ENCODE measurements at places on chromosomes 4 and X.

GRCh38 chr4:147078362-147078761 lies 132.7 kb upstream of the TTC29 start:
- DNase-seq = no peak

DNA sequence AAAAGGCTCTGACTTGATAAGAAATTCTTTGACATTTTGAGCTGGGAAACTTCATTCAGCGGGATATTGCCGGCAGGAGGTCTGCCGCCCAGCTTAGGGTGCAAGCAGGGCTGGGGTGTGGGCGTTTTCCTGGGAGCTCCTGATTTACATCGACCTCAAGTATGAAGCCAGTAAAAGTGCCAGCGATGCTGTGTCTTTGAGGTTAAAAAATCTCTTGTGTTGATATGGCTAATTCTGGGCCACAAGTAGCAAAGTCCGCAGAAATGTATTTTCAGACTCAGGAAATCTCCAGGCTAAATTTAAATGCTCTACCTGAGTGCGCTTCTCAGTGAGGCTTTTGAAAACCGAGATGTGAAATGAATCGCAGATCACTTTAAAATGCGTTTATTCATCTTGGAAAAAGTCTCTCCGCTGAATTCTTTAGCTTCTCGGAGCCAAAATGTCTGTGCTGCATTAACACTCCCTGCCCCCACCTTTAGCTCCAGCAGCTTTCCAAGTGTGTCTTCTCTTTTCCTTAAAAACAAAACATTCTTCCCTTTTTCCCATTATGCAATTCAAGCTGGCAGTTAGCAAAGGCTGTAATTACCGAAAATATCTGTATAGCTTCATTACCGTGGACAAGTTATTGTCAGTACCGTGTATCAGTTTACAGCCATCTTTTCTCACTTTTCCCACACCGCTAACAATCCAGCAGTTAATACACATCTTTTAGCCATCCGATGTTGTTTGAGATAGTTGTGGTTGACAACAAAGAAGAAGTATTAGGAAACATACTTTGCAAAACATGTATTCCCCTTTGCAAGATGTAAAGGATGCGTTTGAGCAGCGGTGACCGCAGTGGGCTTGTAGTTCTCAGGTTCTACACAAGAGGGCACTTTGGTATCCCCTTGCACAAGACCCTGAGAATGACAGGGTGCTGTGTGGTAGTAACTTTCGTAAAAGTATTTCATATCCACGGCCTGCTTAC lies 136.0 kb upstream of the STX18 start:
- peak; percentile 56 for DNase-seq

- no peak for DNase-seq
Observed at GRCh38 chrX:115895678-115896329, 274.7 kb upstream of the AGTR2 start.

DNA sequence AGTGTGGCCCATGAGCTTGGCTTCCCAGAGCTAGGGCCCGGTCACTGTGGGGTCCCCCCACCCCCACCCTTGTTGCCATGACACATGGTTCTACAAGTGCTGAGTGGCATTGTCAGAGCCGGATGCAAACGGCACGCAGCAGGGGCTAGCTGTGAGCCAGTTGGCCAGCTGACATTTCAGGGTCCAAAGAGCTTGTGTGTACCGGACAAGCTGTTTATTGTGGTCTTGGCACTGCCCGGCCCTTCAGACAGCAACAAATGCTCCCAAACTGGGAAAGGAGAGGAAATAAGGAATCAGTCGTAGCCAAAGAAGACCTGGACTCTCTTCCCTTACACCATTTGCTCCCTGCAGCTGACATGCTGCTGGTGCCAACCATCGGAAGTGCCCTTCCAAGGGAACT lies 36.8 kb downstream of the TSC22D3 start:
- DNase-seq = no peak

GRCh38 chrX:11890836-11891514 lies 132.9 kb downstream of the MSL3 start:
- DNase-seq = no peak

DNA sequence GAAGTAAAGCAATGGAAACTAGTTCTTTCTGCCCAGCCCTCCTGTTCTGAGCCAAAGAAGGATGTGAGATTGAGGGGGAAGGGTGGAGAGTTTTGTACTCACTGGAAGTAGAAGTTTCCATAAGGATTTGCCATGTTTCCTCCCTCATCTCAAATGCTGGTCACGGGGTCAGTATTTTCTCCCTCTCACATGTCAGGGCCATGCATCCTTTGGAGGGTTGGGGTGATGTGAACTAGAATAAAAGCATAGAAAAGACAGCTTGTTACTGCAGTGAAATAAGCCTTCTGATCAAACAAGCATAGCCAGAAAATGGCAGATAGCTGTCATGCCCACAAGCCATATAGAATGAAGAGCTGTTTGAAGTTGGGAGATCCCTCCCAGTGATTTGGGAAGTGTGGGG lies 79.7 kb downstream of the KIT start:
- DNase-seq = no peak

DNA sequence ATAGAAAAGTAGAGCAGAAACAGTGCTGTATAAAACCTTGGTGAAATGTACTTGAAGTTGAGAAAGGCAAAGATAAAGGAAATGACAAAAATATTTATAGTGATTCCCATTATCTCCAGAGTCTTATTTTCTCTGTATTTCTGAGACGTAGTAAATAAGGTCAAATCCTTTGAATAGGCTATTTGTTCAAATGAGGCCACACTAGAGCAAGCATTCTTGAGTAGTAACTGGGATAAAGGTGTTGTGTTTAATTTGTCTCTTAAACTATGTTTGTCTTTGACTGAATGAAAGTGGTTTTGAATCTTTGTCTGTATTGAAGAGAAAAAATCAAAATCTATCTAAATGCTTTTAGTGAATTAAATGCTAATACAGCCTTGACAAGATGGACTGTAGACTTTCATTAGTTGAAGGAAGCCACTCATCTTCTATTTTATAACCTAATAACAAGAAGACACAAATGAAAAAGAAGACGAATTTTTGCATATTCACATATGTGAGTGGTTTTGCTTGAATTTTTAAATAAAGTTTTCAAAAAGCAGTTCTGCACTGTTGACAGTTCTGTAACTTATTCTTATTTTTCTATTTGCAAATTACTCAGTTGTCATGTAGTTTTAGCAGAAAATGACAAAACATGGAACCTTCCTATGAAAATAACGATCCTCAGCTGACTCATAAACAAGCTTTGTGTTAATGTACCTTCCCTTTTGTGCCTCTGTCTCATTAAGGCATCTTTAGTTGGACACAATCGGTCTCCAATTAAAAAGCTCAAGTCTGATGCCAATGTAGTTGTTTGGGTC lies 94.8 kb upstream of the PCDH18 start:
- no peak for DNase-seq

DNA sequence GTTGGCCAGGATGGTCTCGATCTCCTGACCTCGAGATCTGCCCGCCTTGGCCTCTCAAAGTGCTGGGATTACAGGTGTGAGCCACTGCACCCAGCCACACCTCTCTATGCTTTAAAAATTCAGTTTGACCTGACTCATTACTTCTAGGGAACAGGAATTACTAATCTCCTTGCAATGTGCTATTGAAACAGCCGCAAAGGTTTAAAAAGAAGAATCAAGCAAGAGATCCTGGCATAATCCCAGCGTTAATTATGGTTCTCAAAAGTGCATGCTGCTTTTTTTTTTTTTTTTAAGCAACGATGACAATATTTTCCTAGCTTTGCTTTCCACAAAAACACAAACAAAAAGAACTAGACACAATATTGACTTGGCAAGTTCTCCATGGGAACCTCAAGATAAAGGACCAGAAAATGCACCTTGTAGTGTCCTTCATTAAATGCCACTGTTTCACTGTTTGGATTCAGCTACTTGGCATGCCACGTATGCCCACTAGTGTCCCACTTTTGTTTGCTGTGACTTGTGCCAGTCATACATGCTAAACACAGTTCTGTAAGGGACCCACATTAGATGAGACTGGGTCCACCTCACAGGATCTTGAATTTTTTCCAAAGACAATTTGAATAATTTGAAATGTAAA lies 112.6 kb upstream of the PPARGC1A start:
- DNase-seq = peak; percentile 25

- DNase-seq = no peak
Observed at GRCh38 chr4:138555584-138555983, 313.4 kb upstream of the SLC7A11 start.

- DNase-seq = no peak
Observed at GRCh38 chr4:153764601-153765368, 5.0 kb upstream of the RNF175 start.

- DNase-seq = no peak
Observed at GRCh38 chr4:11843927-11844326, 415.2 kb upstream of the HS3ST1 start.

GRCh38 chr4:139857021-139857420 lies 191.4 kb downstream of the MGST2 start:
- DNase-seq = no peak

- DNase-seq = no peak
Observed at GRCh38 chr4:169723207-169723965, 34.4 kb downstream of the HPF1 start.

DNA sequence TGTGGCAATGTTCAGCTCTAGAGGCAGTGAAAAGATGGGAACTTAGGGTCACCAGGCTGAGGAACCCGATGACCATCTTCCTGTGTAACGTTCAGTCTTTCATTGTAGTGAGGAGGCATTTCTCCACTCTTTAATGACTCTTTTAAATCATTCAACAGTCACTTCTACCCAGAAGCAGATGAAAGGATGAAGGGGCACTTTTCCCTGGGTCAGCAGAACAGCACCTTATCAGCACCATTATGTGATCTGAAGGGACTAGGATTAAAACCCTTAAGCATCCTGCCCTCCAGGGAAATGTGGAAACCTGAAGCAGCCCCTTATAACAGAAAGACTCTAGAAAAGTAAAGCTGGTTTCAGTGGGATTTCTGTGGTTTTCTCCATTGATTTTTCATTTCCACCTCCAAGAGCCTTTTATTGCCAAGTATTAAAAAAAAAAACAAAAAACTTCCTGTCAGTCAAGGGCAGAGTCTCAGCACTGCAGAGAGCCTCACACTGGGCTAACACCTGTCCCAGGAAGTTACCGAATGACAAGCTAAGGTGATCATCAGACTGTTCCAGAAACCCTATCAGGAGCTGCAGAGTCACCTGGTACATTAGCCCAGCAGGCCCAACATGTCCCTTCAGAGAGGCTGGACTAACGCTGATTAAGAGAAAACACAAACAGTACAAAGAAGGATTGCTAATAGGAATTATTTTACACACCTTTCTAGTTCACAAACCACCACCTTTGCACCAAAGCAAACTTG lies 185.9 kb downstream of the SHROOM3 start:
- DNase-seq = no peak

GRCh38 chrX:47608130-47608810 lies 11.4 kb downstream of the SYN1 start:
- DNase-seq = no peak

GRCh38 chrX:13468096-13468495 lies 101.3 kb upstream of the EGFL6 start:
- no peak for DNase-seq

DNA sequence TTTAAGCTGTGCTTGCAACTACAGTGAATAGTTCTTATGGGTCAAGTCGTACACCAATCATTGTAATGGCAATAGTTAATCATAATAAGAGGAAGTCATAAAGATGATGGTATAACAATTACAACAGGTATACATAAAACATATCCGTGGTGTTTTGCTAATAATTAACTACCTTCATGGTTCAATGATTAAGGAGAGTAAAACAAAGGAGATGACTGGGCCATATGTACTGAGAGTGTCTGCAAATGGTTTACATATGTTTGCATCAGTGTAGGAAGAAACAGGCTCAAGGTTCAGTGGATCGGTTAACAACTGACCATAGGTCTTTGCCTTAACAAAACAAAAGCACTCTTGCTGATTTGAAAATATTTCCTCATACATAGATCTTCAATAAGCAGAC lies 253.0 kb downstream of the COX7B2 start:
- DNase-seq = no peak

DNA sequence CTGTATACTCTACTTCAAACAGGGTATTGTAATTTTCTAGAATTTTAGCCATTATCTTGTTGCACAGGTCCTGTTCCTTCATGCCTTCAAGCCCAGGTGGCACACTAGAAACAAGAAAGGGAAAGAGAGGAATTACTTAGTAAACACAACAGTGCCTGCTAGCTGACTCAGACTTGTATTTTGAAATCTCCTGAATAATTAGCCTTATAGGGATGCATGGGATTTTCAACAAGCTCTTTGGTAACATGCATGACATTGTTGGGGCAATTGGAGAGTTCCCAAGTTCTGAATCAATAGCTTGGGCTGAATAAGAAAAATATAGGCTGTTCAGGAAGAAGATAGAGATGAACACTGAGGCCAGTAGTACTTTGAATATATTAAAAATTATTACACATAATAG lies 118.8 kb downstream of the FAM13A start:
- DNase-seq = peak; percentile 91

- peak; percentile 59 for DNase-seq
Observed at GRCh38 chr4:22099896-22100295, 151.3 kb upstream of the KCNIP4 start.

- DNase-seq = peak; percentile 9
Observed at GRCh38 chr4:140858897-140859296, 102.7 kb upstream of the TBC1D9 start.

GRCh38 chr4:37799941-37800554 lies 26.4 kb upstream of the PGM2 start:
- no peak for DNase-seq

DNA sequence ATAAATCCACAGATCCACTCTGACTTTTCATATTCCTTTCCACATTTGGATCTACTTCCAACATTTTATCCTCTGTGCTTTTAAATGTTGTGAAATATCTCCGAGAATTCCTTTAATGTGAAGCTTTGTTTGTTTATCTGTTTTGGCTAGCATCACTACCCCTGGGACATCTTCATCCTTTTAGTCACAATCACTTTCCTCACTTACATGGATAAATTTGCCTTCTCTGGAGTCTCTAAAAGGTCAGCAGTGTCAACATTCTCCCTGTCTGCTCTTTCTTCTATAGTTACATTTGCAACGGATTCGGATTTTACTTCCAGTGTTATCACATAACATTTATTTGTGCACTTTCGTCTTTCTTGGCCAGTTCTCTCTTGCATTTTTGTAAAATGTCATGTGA lies 34.2 kb upstream of the LRAT start:
- no peak for DNase-seq

DNA sequence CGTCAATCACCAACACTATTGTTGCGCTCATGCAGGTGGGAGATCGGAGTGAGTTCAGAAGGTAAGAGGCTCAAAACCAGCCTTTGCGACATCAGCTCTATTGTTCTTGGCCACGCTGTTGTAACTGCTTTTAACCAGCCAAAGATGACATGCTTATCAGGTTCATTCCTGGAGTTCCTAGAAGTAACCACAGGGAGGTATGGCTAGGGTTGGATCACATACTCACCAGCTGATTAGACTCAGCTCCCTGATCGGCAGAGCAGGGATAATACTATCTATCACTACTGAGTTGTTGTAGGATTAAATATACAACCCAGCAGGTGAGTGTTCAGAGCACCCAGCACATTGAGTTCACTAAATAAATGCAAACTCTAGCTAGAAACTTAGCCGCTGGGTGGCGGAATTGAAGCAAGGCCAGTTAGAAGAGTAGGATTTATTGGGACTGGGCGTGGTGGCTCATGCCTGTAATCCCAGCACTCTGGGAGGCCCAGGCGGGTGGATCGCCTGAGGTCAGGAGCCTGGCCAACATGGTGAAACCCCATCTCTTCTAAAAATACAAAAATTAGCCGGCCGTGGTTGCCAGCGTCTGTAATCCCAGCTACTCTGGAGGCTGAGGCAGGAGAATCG lies 12.4 kb downstream of the SLC34A2 start:
- no peak for DNase-seq

Data from fibroblast of skin of back (primary cell).